ENCODE measurements at places on chromosomes 12 and 14.

GRCh38 chr14:24389226-24389848 is 9.5 kb upstream of the NYNRIN start:
- no peak for DNase-seq

GRCh38 chr14:91872517-91873470 is 5.5 kb upstream of the TC2N start:
- DNase-seq: no peak

DNA sequence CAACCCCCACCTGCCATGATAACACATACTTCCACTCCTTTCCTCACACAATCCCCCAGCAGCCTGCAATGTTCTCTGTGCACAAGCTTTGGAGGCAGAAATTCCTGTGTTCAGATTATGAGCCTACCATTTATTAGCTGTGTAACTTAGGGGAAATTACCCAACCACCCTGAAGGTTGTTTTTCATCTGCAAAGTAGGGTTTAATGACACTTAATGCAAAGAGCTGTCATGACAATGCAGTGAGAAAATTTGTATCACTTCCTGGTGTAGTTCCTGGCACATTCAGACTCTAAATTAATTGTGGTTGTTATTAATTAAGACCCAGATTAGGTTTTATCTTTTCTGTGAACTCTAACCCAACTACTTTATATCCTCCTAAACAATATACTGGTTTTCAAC is 122.4 kb upstream of the DYRK2 start:
- DNase-seq: no peak

- DNase-seq: no peak
These were observed 161.7 kb downstream of the SLC15A4 start for GRCh38 chr12:128662101-128662500.

DNA sequence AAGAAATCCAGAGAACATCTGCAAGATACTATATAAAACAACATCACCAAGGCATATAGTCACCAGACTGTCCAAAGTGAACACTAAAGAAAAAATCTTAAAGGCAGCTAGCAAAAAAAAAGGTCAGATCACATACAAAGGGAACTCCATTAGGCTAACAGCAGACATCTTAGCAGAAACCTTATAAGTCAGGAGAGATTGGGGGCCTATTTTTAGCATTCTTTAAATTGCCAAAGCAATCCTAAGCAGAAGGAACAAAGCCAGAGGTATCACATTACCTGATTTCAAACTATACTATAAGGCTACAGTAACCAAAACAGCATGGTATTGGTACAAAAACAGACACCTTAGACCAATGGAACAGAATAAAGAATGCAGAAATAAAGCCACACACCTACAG is 92.5 kb downstream of the IPO8 start:
- DNase-seq: no peak

GRCh38 chr12:96177013-96177412 is 17.2 kb upstream of the ELK3 start:
- no peak for DNase-seq

- no peak for DNase-seq
These were observed 54.4 kb downstream of the AKAP6 start for GRCh38 chr14:32383364-32384009.

DNA sequence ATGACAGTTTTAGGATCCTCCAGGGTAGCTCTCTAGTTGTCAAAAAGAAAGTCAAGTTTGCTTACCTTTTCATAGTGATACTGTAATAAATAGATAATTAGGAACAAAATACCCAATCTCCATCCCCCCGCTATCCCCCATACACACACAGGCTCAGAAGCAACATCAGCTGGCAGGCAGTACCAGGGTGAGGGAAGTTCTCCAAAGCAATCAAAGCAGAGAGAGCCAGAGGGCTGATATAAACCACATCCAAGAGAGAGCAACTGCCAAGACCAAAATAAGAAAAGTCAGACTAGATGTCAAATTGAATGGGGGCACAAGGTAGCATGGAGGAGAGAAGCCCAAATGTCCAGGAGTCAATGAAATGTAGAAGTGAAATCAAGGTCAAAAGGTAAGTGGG is 80.2 kb upstream of the PTPRR start:
- no peak for DNase-seq

GRCh38 chr14:85762526-85762925 is 232.6 kb downstream of the FLRT2 start:
- DNase-seq: no peak

- no peak for DNase-seq
These were observed 40.1 kb downstream of the ZNF664 start for GRCh38 chr12:124013073-124013472.

GRCh38 chr12:6262623-6263022 is 47.9 kb upstream of the PLEKHG6 start:
- DNase-seq: no peak

DNA sequence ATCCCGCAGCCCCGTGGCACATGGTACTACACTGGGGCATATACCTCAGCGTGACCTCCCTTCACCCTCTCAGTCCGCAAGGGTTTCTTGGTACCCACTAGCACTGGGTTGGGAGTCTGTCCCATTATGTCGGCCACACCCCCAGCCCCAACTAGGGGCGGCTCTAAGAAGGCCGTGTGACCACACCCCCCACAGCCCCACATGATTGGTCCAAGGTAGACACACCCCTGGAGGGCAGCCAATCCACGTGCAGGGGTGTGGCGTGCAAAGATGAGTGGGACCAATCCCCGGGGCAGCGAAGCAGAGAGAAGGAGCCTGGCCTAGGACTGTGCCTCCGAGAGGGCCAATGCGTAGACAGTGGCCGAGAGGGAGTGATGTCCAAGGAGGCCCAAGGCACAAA is 34.6 kb upstream of the BEGAIN start:
- no peak for DNase-seq

GRCh38 chr14:95815226-95815690 is 61.4 kb upstream of the TUNAR start:
- no peak for DNase-seq

- DNase-seq: peak; percentile 49
These were observed 197.8 kb upstream of the PRKD1 start for GRCh38 chr14:30125322-30125979.

DNA sequence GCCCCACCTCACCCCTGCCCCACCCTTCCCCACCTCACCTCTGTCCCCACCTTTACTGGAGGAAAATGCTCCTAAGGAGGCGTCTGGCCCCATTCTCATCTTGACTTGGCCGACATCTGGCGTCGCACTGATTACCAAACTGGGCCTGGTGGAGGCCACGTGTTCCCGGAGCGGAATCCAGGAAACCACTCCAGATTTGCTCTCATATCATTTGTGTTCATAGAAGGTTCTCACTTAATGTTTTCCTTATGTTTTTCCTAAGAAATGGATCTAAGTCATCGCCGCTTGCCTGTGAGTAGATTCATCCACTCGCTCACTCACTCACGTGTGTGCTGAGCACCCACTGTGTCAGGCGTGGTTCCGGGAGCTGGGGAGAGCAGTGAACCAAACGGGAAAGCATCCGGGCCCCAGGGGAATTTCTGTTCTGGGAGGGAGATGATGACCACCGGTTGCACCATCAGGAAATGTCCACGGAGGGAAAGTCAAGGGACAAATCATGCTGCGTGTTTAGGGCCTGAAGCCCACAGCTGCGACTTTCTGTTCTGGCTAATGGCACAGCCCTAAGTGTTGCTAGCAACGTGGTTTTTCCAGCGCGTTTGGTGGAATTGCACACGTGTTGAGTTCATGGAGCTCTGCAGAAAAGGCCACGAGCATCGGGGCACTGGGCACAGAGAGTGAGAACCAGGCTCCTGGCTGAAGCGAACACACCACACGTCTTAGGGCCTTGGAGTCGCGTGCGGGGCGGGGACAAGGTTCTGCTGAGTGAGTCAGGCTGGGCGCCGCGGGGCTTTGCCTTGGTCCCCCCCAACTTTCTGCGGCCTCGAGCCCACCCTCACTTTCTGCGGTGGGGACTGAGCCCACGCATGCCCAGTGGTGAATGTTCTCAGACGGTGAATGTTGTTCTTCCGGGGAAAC is 57.7 kb downstream of the ADGRD1 start:
- DNase-seq: no peak

DNA sequence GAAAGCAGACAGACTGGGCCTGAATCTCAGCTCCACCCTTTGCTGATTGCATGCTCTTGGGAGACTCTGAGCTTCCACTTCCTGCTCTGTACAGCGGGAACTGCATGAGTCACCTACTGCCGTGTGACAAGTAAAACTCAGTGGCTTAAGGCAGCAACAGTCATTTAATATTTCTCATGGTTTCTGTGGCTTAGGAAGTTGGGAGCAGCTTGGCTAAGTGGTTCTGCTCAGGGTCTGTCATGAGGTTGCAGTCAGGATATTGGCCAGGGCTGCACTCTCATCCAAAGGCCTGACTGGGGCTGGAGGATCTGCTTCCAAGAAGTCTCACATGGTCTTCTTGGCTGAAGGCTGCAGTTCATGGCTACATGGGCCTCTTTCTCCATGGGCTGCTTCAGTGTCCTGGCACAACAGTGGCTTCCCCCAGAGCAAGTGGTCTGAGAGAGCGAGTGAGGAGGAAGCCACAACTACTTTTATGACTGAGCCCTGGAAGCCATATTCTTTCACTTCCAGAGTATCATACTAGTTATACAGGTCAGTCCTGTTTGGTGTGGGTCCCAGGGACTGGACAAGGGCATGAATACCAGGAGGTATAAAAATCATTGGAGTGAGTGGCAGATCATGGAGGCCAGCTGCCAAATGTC is 49.7 kb downstream of the FAM222A start:
- no peak for DNase-seq

- DNase-seq: no peak
These were observed 55.6 kb upstream of the OAS1 start for GRCh38 chr12:112851024-112851777.

DNA sequence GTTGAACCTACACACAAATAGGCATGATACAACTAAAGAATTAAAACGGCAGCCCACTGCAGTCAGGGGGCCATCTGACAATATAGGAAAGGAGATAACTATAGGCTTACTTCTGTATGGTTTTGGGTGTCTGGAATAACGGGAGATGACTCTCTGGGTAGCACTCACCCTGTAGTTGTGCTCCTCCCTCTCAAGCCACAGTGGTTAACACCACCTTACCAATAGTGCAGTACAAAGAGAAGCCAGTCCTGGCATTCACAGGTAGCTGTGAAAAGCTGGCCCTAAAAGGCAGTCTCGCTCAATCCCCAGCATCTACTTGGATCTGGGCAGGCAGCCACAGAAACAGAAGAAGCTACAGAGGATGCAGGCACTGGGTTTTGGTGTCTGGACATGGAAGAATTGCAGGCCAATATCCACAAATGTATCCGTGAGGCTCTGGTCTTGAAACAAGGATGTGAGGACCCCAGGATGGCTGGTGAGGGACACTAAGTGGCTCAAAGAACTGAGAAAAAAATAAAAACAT is 93.0 kb downstream of the DPF3 start:
- DNase-seq: no peak

DNA sequence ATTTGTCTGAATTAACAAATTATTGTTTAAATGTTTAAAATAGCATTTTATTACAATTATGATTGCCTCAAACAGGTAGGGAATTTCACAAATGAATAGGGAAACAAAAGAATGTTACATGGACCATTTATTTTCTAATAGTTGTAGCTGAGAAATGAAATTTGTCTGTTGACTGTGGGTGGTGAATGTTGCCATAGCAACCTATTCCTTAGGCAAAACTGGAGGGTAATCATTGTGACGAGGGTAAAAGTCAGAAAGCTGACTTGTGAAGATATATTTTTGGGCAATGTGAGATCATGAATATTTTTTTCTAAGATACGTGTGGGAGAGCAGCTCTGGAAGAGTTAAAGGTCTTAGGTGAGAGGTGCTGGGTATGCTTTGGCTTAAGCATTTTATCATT is 24.2 kb upstream of the CLEC14A start:
- no peak for DNase-seq

- peak; percentile 26 for DNase-seq
These were observed 15.1 kb upstream of the GRIP1 start for GRCh38 chr12:66693901-66694513.

- no peak for DNase-seq
These were observed 38.4 kb downstream of the YEATS4 start for GRCh38 chr12:69397978-69398377.

GRCh38 chr14:103108749-103109207 is 14.3 kb downstream of the EXOC3L4 start:
- DNase-seq: no peak

DNA sequence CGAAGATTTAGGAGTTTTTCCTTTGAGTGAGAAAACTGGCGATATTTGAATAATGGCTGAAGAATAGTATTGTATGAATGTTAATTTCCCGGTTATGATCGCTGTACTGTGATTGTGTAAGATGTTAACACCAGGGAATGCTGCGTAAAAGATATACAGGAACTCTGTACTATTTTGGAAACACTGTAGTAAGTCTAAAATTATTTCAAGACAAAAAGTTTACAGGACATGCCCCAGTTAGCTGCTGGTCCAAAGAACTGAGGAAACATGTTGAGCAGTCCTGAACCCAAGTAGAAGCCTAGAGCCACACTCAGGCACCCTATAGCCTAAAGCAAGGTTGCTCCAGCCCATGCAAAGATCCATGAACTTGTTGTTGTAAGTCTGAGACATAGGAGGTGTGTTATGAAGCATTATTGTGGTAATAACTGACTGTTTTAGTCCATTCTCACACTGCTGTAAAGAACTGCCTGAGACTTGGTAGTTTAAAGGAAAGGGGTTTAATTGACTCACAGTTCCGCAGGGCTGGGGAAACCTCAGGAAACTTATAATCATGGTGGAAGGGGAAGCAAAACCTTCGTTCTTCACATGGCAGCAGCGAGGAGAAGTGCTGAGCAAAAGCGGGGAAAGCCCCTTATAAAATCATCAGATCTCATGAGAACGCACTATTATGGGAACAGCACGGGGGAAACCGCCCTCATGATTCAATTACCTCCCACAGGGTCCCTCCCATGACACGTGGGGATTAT is 99.8 kb upstream of the RESF1 start:
- no peak for DNase-seq

GRCh38 chr14:55814064-55814463 is 234.1 kb downstream of the KTN1 start:
- no peak for DNase-seq

GRCh38 chr12:27309293-27309994 is 23.2 kb upstream of the BMAL2 start:
- DNase-seq: no peak

DNA sequence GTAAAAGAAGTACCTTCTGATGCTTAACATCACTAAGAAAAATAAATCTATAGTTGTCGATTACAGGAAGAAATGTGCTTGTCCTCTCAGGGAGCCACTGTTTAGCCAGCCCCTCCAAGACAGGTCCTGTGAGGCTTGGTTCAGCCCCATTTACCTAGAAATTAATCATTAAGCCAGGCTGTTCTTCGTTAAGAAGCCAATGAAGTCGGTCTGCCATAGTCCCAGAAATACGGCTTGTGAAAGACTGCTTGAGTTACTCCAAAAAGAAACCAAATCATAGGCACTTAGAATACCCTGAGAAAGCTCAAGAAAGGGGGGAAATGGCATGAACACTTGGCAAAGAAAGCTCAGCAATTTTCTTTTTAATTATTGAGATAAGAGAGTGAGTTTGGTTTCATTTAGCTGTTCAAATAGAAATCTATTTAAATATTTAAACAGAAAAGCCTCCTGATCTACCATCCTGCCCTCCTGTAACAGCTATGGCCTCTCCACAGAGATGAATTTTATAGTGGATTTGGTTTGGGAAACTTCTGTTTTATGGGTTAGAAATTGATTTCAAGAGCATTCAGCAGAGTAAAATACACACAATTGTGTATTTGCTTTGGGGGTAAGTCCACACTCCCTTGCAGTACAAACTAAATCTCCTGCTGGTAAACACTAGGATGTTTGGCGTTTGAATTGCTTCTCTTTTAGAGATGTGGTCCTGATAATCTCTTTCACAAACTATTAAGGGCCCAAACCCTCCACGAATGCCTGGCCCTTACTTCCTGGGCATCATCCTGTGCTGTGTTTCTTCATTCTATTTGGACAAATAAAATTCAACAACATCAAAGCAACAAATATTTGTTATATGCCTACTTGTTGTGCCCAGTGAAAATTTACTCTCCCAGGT is 234.4 kb downstream of the SEC23A start:
- DNase-seq: no peak

GRCh38 chr14:104461676-104462449 is 117.7 kb upstream of the C14orf180 start:
- DNase-seq: no peak

Measured in NCI-H1436 treated with DMSO at 0.1 percent for 48 hours (cell line).